ENCODE measurements at places on chromosomes 4 and X. TPM values are rescaled to one million over a fixed set of nuclear protein-coding genes. Genes with fewer than 3 reads are reported as not detected.

DNA sequence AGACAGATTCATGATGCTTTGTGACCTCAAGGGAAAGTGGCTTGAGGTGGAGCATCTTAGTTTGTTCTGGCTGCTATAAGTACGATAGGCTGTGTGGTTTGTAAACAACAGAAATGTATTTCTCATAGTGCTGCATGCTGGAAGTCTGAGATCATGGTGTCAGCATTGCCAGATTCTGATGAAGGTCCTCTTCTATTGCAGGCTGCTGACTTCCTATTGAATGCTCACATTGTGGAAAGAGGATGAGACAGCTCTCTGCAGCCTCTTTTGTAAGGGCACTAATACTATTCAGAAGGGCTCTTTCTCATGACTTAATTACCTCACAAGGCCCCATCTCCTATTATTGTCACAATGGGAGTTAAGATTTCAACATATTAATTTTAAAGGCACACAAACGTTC, 1674.0 kb upstream of the PCDH7 start:
- H3K4me1 ChIP-seq = no peaks in the 10 kb centered on the region
- no peaks in the 10 kb centered on the region for H3K36me3 ChIP-seq
- H3K4me3 ChIP-seq = no peak overlapping the region
- DNase-seq = no peak
- H3K27ac ChIP-seq = no peak overlapping the region

GRCh38 chrX:131040781-131041180, 17.4 kb upstream of the ARHGAP36 start:
- no peak overlapping the region for H3K27ac ChIP-seq
- no peaks in the 10 kb centered on the region for H3K27me3 ChIP-seq
- no peak for DNase-seq
- H3K36me3 ChIP-seq = no peaks in the 10 kb centered on the region

DSPP gene
- not detected for total RNA-seq

TRO gene
- total RNA-seq = 5.1 TPM

DNA sequence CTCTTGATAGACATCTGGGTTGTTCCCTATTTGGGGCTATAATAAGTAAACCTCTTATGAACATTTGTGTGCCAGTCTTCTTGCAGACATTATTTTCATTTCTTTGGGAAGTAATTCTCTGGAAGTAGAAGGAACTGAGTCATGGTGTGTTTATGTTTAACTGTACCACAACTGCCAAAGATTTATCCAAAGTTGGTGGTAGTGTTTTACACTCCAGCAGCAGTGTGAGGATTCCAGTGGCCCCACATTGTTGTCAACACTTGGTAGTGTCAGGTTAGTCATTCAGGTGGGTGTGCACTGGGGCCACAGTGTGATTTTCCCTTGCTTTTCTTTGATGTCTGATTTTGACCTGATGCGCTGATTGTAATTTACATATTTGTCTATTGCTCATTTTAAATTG, 5.0 kb upstream of the UVSSA start:
- H3K27me3 ChIP-seq = no peaks in the 10 kb centered on the region
- H3K27ac ChIP-seq = no peak overlapping the region

CCDC160 gene
- 0.19 TPM for total RNA-seq

SORBS2 gene
- total RNA-seq = 34.3 TPM

GRCh38 chrX:110722135-110722534, 73.5 kb downstream of the CHRDL1 start:
- no peak for DNase-seq
- H3K4me3 ChIP-seq = no peak overlapping the region
- H3K27ac ChIP-seq = no peak overlapping the region

GSPT2 gene
- total RNA-seq = 3.1 TPM

SRPX gene
- 88.1 TPM for total RNA-seq

- no peak overlapping the region for H3K27ac ChIP-seq
- H3K4me1 ChIP-seq = no peaks in the 10 kb centered on the region
- H3K4me3 ChIP-seq = no peak overlapping the region
- no peak for DNase-seq
- H3K36me3 ChIP-seq = peaks cover 45% of the 10 kb centered on the region
Observed at GRCh38 chr4:26431461-26432180, 58.7 kb downstream of the CCKAR start.

DNA sequence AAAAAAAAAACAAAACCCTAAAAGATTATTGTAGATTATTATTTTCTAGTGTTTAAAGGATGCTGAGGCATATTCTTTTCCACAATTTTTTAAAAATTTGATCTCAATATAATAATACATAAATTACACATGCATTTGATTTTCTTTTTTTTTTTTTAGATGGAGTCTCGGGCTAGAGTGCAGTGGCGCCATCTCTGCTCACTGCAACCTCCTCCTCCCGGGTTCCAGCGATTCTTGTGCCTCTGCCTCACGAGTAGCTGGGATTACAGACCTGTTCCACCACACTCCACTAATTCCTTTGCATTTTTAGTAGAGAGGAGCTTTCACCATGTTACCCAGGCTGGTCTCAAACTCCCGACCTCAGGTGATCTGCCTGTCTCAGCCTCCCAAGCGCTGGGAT, 83.5 kb upstream of the TSPAN5 start:
- no peak overlapping the region for H3K27ac ChIP-seq
- no peaks in the 10 kb centered on the region for H3K27me3 ChIP-seq
- H3K4me1 ChIP-seq = no peaks in the 10 kb centered on the region
- no peak overlapping the region for H3K4me3 ChIP-seq
- DNase-seq = no peak
- no peaks in the 10 kb centered on the region for H3K36me3 ChIP-seq

GPRIN3 gene
- total RNA-seq = 0.83 TPM

SLITRK4 gene
- 1.2 TPM for total RNA-seq

DNA sequence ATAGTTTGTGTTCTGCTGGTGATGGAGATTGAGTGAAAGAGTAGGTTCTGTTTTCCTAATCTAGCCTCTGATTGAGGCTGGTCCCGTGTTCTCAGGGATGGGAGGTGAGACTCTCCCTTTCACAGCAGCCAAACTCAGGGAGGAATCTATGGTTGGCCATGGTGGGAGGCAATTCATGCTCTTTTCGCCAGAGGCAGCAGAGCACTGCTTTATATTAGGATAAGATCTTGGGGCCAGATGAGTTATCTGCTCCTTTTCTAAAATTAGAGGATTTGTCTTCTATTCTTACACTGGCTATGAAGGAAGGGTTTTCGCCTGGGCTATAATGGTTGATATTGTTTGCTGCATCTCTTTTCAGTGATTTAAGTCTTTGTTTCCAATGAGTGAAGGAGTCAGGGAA, 63.9 kb upstream of the NLGN4X start:
- DNase-seq = no peak
- H3K4me3 ChIP-seq = no peak overlapping the region
- H3K36me3 ChIP-seq = no peaks in the 10 kb centered on the region
- no peaks in the 10 kb centered on the region for H3K27me3 ChIP-seq
- no peaks in the 10 kb centered on the region for H3K4me1 ChIP-seq
- H3K27ac ChIP-seq = no peak overlapping the region

DNA sequence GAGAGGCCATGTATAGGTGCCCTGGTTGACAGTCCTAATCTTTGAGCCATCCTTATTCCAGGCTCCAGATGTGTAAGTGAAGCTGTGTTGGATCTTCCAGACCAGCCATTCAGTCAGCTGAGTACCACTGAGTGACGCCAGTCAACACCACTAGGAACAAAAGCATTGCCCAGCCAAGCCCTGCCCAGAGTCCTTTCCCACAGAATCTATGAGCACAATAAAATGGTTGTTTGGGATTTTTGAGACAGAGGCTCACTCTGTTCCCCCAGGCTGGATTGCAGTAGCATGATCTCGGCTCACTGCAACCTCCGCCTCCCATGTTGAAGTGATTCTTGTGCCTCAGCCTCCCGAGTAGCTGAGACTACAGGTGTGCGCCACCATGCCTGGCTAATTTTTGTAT, 262.5 kb downstream of the BCOR start:
- no peak overlapping the region for H3K27ac ChIP-seq
- no peak for DNase-seq
- H3K4me3 ChIP-seq = no peak overlapping the region
- no peaks in the 10 kb centered on the region for H3K4me1 ChIP-seq
- no peaks in the 10 kb centered on the region for H3K27me3 ChIP-seq
- no peaks in the 10 kb centered on the region for H3K36me3 ChIP-seq

GRCh38 chr4:71635139-71635748, 148.6 kb downstream of the GC start:
- no peak overlapping the region for H3K27ac ChIP-seq
- no peak overlapping the region for H3K4me3 ChIP-seq
- DNase-seq = no peak

RTL5 gene
- 0.41 TPM for total RNA-seq

- no peaks in the 10 kb centered on the region for H3K27me3 ChIP-seq
- no peak for DNase-seq
- no peak overlapping the region for H3K27ac ChIP-seq
- no peaks in the 10 kb centered on the region for H3K36me3 ChIP-seq
- no peak overlapping the region for H3K4me3 ChIP-seq
Observed at GRCh38 chr4:115334736-115335411, 221.5 kb upstream of the NDST4 start.

GRCh38 chr4:94741304-94741703, 16.5 kb upstream of the BMPR1B start:
- DNase-seq = no peak
- no peak overlapping the region for H3K27ac ChIP-seq
- no peak overlapping the region for H3K4me3 ChIP-seq
- no peaks in the 10 kb centered on the region for H3K4me1 ChIP-seq
- no peaks in the 10 kb centered on the region for H3K27me3 ChIP-seq

DNA sequence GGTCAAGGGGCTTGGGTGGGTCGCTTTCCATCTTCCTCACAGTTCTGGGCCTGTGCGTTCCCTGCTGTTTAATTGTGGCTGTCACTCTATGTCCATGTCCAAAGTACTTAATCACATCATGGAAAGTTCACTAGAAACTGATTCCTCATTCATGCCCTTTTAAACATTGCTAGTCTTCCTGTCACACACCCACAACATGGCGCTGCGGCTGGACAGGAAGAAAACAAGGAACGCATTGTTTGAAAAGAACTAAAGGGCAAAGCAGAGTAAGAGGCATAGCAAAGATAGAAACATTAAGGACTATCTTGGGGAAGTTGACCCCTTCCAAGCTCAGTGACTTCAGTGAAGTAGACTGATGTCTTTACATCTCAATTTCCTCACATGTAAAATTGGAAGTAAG, 18.4 kb downstream of the PNPLA4 start:
- no peak overlapping the region for H3K4me3 ChIP-seq
- no peak overlapping the region for H3K27ac ChIP-seq
- no peak for DNase-seq

DNA sequence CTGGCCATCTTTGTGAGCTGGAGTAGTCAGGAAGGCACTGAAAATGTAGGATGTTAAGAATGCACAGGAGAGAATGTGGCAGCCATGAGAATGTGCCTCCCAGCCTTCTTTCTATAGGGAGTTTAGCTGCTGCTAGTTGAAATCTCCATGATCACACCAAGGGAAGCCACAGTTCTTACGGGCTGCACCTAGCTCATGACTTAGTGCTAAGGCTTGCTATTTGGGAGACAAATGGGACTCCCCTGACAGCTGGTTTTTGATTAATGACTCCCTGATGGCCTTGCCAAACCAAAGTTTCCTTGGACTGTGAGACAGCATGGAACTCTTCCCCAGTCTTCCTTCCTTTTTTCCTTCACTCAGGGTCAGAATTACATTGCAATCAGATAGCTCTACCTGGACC, 9.2 kb downstream of the CTSO start:
- no peaks in the 10 kb centered on the region for H3K27me3 ChIP-seq
- H3K4me3 ChIP-seq = no peak overlapping the region
- no peaks in the 10 kb centered on the region for H3K4me1 ChIP-seq
- H3K27ac ChIP-seq = no peak overlapping the region
- DNase-seq = no peak

C4orf50 gene
- total RNA-seq = 0.19 TPM

- H3K27me3 ChIP-seq = no peaks in the 10 kb centered on the region
- H3K27ac ChIP-seq = no peak overlapping the region
- H3K4me1 ChIP-seq = no peaks in the 10 kb centered on the region
- H3K36me3 ChIP-seq = no peaks in the 10 kb centered on the region
- H3K4me3 ChIP-seq = no peak overlapping the region
Observed at GRCh38 chrX:63934791-63935190, 149.8 kb upstream of the ARHGEF9 start.

DNA sequence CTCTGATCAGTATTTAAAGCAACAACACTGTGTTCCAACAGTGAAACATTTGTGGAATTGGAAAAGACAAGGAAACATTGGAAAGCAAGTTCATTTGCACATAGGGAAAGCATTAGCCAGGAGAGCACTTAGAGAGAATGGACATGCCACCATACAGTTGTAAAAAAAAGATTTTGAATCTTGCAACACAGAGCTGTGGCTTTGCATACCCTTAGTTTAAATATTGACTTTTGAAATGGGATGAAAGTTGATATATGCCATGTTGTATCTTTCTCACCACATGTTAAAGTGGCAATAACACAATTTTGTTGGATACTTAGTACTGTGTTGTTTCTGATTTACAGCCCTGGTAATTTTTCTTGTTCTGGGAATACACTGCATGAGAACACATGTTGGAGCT, 208.1 kb downstream of the BMPR1B start:
- no peaks in the 10 kb centered on the region for H3K36me3 ChIP-seq
- H3K27me3 ChIP-seq = no peaks in the 10 kb centered on the region
- no peak overlapping the region for H3K27ac ChIP-seq
- no peak for DNase-seq

DNA sequence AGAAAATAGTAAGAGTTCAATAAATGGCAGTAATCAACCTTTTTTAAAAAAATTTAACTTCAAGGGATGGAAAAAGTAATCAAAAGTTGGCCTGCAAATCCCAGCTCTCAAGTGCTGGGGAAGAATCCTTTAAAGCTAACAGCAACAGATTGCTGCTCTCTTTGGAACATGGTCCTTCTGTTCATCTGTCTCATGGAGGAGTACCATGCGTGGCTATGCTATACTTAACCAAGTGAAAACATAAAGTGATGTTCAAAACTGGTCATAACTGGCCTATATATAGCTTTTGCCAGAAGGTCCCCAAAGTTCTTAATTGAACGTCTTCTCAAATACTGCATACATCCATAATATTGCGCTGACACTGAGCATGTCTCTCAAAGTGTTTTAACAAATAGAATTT, 154.4 kb downstream of the GABRB1 start:
- H3K27me3 ChIP-seq = no peaks in the 10 kb centered on the region
- no peak overlapping the region for H3K4me3 ChIP-seq
- DNase-seq = no peak
- H3K36me3 ChIP-seq = no peaks in the 10 kb centered on the region
- no peaks in the 10 kb centered on the region for H3K4me1 ChIP-seq

GRCh38 chr4:142405021-142405694, 440.9 kb downstream of the INPP4B start:
- H3K36me3 ChIP-seq = no peaks in the 10 kb centered on the region
- peaks cover 12% of the 10 kb centered on the region for H3K4me1 ChIP-seq
- DNase-seq = no peak
- peak overlapping the region; percentile 82 for H3K27ac ChIP-seq
- H3K4me3 ChIP-seq = peak overlapping the region; percentile 50

GRCh38 chr4:138938366-138938690, 77.3 kb upstream of the NOCT start:
- DNase-seq = no peak
- H3K36me3 ChIP-seq = no peaks in the 10 kb centered on the region
- no peak overlapping the region for H3K4me3 ChIP-seq
- no peak overlapping the region for H3K27ac ChIP-seq
- no peaks in the 10 kb centered on the region for H3K4me1 ChIP-seq

Measured in esophagus squamous epithelium (tissue), 5 donors.